Stimulated activated CD4-positive, alpha-beta T cell treated with anti-CD3 and anti-CD28 coated beads, Interleukin-2, amount 100 ng/mL, for 4 hours (primary cell): ENCODE measurements at places on chromosomes 13 and 19.

DNA sequence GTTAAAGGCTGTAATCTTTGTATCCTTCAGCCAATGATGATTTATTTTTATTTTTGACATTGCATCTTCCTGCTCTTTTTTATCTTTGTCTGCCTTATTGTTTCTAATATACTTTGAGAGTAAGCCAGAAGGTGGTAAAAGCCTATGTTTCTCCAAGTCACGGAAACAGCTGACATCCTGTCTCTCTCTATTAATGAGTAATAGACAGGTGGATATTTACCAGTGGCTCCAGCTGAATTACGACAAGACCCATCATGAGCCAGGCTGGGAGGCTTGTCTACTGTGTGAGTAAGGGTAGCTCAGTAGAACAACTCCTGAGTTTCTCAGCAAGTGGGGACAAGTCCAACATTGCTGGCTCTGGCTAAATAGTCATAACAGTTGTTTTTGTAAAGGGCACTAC is 166.6 kb downstream of the NDFIP2 start:
- DNase-seq = no peak

DNA sequence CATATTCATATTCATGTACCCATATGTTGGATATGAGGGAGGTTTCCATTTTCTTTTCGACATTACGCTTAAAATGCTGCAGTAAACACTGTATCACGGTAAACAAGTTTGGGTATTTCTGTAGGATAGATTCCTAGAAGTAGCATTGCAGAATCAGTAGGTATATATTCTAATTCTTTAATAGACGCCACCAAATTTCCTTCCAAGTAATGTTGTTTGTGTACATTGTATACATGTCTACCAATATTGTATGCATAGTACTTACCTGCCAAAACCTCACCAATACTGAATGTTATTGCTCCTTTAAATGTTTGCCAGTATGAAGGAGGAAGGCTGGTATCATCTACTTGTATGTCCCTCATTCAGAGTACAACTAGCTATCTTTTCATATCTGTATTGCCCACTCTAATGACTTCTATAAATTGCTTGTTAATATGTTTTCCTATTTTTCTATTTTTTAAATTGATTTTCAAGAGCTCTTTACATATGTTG is 56.1 kb upstream of the ZNF536 start:
- DNase-seq = no peak

DNA sequence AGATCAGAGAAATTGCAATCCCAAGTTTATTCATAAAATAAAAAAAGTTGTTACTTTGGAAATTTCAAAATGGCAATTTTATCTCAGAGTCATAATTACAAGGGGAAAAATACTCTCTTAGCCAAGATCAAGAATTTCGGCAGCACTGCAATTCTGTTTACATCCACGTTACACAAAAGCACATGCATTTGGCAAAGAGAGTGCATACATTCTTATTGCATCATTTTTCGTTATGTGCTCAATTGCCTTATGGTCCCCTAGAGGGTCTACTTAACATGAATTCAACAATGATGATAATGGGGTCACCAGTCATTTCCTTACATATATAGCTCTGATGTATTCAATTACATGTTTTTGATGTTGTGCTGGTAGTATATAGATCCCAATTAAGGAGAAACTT is 498.0 kb downstream of the DIAPH3 start:
- DNase-seq = no peak

- no peak for DNase-seq
Measured at GRCh38 chr13:48629277-48629676, 24.5 kb upstream of the CYSLTR2 start.

DNA sequence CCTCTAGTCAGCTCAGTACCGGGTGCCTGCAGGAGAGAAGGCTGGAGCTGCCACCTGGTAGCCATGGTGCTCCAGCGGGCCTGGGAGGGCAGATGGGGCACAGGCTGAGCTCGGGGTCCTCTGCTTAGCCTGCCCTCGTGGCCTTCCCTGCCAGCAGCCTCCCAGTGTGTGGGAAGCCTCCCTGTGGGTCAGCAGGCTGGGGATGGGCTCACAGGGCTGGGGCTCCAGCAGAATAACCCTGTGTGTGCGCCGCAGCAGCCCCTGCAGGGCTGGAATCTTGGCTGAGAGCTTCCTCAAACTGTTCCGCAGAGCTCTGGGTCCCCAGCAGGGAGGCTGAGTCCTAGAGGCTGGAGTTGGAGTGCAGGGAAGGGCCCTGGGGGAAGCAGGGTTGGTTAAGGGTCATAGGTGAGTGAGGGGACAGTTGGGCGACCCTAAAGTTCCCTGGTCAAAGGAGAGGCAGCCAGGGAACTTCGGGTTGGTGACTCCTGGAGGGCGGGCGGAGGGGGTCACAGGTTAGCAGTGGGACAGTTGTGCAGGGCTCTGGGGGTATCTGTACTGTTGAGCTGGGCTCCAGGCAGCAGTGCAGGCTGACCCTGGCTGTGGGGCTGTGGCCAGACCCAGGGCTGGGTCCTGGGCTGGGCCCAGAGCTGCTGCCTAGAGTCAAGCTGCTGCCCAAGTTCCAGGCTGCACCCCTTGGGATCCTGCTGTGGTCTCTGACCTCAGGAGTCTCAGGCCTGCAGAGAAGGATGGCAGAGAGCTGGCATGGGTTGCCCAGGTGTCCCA is 14.0 kb downstream of the ARHGAP33 start:
- no peak for DNase-seq

- DNase-seq = no peak
Measured at GRCh38 chr13:99406799-99407201, 94.5 kb upstream of the TM9SF2 start.

GRCh38 chr19:1522838-1523237 is 1.0 kb upstream of the PLK5 start:
- DNase-seq = no peak

DNA sequence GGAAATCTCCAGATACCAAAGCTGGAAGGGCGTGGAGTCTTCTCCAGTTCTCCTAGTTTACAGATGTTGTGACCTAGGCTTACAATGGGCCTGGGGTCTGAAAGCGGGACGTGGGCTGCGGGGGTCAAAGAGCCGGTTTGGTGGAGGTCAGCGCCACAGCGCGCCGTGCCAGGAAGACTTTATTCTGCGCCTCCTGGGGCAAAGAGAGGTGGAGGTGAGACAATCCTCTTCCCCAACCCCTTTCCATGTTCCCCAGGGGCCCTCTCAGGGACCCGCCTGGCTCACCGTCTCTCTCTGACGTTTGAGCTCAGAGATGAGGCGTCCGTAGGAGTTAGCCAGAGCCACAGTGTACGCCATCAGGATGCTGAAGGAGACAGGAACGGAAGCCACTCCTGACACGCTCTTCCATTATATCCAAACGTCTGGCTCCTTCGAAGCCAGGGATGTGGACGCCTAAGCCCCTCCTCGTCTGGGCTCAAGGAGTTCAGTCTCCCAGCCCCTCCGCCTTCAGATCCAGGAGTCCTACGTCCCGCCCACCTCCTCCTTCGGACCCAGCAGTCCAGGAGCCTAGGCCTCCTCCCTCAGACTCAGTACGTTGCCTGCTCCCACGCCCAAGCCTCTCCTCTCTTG is 776 bp upstream of the LENG1 start:
- DNase-seq = no peak

- no peak for DNase-seq
Measured at GRCh38 chr19:52198678-52199077, 8.8 kb downstream of the PPP2R1A start.

- DNase-seq = no peak
Measured at GRCh38 chr19:17254636-17255035, 8.9 kb upstream of the NR2F6 start.

DNA sequence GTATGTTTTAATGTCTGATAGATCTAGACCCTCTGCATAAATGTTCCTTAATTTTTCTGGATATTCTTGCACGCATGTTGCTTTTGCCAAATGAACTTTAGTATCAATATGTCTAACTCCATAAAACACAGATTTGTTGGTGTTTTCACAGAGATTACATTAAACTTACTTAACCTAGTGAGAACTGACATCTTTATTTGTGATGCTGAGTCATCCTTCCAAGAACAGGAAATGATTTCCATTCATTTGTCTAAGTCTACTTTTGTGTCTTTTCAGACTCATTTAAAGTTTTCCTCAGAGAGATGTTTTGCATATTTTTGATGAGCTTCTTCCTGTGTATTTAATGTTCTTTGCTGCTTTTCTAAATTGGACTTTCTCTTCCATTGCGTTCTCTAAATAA is 184.0 kb downstream of the SLC7A1 start:
- DNase-seq = no peak

- no peak for DNase-seq
Measured at GRCh38 chr19:41442473-41443355, at the start of gene ERICH4. TSS of gene ERICH4 (plus strand) at chr19:41443156. CDS start at chr19:41443170, 14 bp downstream.
